ENCODE measurements at places on chromosomes 3 and 15. TPM values are rescaled to one million over a fixed set of nuclear protein-coding genes. Genes with fewer than 3 reads are reported as not detected.

Gene TRH
- not detected for total RNA-seq

Gene TM4SF1
- 146 TPM for total RNA-seq

Gene AHSG
- not detected for total RNA-seq

Gene LACTB
- 17.1 TPM for total RNA-seq

Gene GOLIM4
- 10.9 TPM for total RNA-seq

Gene FAM3D
- not detected for total RNA-seq

DNA sequence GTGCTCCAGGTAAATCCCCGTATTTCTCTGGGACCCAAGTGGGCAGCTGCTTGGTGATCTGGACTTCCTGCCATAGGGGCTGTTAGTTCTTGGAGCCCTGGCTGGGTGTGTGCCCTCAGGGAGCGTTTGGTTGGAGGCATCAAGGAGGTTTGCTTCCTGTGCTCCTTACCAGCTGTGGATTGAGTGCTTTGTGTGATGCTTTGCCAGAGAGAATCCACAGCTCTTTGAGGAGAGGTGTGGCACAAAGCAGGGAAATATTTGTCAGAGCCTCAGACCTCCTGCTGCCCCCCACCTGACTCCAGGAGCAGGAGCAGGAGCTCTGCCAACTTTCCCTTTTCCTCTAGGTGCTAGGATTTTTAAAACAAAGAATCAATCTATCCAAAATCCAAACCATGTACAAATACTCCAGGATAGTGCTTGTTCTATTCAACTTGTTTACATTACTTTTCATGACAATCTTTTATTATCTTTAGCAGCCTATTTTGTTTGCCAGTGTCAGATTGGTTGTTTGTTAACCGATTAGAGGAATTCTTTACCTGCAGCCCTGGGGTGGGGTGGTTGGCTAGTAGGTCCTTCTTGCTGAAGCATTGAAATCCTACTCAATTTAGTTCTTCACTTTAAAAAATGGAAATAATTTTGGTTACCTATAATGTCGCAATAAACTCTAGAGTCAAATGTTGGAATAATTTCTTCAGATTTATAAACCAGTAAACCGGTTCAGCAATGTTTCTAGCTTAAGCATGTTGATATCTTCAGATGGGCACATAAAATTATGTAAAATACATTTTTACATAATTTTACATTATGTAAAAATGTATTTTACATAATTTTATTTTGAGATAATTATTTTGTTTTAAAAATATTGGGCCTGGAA, 2.5 kb downstream of the CTDSPL start:
- DNase-seq, result peak; percentile 49
- peak overlapping the region; percentile 66 for H3K27ac ChIP-seq
- peaks cover 38% of the 10 kb centered on the region for H3K4me1 ChIP-seq
- peak overlapping the region; percentile 87 for H3K4me3 ChIP-seq
- H3K27me3 ChIP-seq, result no peaks in the 10 kb centered on the region

GRCh38 chr3:171358881-171359198, 101.4 kb downstream of the TNIK start:
- DNase-seq, result no peak
- H3K4me3 ChIP-seq, result no peak overlapping the region
- H3K36me3 ChIP-seq, result no peaks in the 10 kb centered on the region
- no peaks in the 10 kb centered on the region for H3K27me3 ChIP-seq
- no peak overlapping the region for H3K27ac ChIP-seq
- peaks cover 34% of the 10 kb centered on the region for H3K4me1 ChIP-seq

- DNase-seq, result no peak
- no peaks in the 10 kb centered on the region for H3K36me3 ChIP-seq
- H3K27me3 ChIP-seq, result no peaks in the 10 kb centered on the region
- H3K4me1 ChIP-seq, result peaks cover 5% of the 10 kb centered on the region
These were observed 87.1 kb downstream of the ARNT2 start for GRCh38 chr15:80491163-80491847.

- H3K4me3 ChIP-seq, result no peak overlapping the region
- no peak overlapping the region for H3K27ac ChIP-seq
- peaks cover 9% of the 10 kb centered on the region for H3K27me3 ChIP-seq
- no peaks in the 10 kb centered on the region for H3K4me1 ChIP-seq
- no peak for DNase-seq
- H3K36me3 ChIP-seq, result no peaks in the 10 kb centered on the region
These were observed 345.2 kb downstream of the VPS13C start for GRCh38 chr15:61715082-61715481.

GRCh38 chr15:55916666-55917409, 76.6 kb downstream of the NEDD4 start:
- H3K27ac ChIP-seq, result no peak overlapping the region
- peaks cover 9% of the 10 kb centered on the region for H3K4me1 ChIP-seq
- H3K36me3 ChIP-seq, result no peaks in the 10 kb centered on the region
- no peaks in the 10 kb centered on the region for H3K27me3 ChIP-seq

- no peaks in the 10 kb centered on the region for H3K4me1 ChIP-seq
These were observed 96.8 kb downstream of the ANXA2 start for GRCh38 chr15:60301024-60301423.

GRCh38 chr15:64037116-64037515, 9.2 kb downstream of the DAPK2 start:
- H3K36me3 ChIP-seq, result no peaks in the 10 kb centered on the region
- no peak overlapping the region for H3K4me3 ChIP-seq
- no peak overlapping the region for H3K27ac ChIP-seq
- no peaks in the 10 kb centered on the region for H3K4me1 ChIP-seq
- no peak for DNase-seq

DNA sequence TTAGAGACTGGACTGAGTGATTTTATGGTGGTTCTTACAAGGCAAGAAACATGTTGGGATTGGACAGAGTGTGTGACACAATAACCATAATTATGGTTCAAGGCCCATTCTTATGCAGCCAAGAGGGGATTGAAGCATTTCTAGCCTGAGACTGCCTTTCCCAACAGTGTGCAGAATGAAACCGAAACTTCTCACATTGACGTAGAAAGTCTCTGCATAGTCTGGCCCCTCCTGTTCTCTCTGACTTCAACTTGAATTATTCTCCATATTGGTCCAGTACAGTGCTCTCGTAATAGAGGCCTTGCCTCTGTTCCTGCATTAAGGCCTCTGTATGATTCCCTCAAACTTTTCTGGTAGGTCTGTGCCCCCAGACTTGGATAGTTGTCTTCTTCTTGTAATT, 138.3 kb downstream of the DIPK2A start:
- DNase-seq, result no peak
- H3K27me3 ChIP-seq, result no peaks in the 10 kb centered on the region
- H3K36me3 ChIP-seq, result no peaks in the 10 kb centered on the region
- H3K27ac ChIP-seq, result no peak overlapping the region
- H3K4me1 ChIP-seq, result no peaks in the 10 kb centered on the region

- no peaks in the 10 kb centered on the region for H3K27me3 ChIP-seq
- H3K4me1 ChIP-seq, result no peaks in the 10 kb centered on the region
These were observed 10.4 kb downstream of the TEX264 start for GRCh38 chr3:51681453-51681852.

DNA sequence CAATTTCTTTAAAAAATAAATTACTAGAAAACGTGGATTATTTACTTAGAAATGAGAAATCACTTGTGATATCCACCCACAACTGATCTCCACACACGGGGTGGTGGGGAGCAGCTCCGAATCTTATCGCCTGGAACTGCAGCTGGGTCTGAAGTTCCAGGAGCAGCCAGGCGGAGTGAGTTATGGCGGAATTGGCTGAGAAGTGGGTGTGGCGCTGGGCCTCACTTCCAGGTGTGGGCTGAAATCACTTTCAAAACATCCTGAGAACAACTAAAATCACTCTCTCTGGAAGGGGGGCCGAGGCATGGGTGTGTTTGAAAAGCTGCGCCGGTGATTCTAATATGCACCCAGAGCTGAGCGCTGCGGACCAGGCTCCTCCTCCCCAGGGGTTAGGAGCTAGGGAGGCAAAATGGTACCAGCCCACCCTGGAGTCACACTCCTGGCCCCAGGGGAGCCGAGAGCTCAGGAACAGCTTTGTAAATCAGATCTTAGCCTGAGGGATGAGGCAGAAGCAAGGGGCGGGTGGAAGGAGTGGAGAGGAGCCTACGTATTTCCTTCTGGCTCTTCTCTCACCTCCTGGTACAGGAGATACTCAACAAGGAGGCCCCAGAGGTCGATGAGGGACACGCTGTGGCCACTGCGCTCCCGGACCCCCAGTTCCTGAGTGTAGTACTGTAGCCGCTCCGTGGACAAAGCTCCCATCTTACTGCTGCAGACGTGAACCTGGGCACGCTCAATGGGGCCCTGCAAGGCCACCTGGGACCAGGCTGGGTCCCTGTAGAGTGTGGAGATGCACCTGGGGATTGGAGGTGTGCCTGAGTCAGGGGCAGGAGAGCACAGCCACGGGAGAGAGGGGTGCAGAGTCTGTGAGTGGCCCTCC, 9.6 kb downstream of the PLA2G4F start:
- H3K36me3 ChIP-seq, result no peaks in the 10 kb centered on the region
- H3K27me3 ChIP-seq, result no peaks in the 10 kb centered on the region
- no peaks in the 10 kb centered on the region for H3K4me1 ChIP-seq
- H3K4me3 ChIP-seq, result no peak overlapping the region
- no peak overlapping the region for H3K27ac ChIP-seq

GRCh38 chr15:76153241-76154197, 93.7 kb downstream of the TMEM266 start:
- H3K27me3 ChIP-seq, result no peaks in the 10 kb centered on the region
- H3K27ac ChIP-seq, result no peak overlapping the region

- H3K4me1 ChIP-seq, result no peaks in the 10 kb centered on the region
- no peaks in the 10 kb centered on the region for H3K27me3 ChIP-seq
- no peaks in the 10 kb centered on the region for H3K36me3 ChIP-seq
- H3K27ac ChIP-seq, result no peak overlapping the region
- no peak overlapping the region for H3K4me3 ChIP-seq
These were observed 445.1 kb downstream of the MECOM start for GRCh38 chr3:169218314-169218983.

- no peak for DNase-seq
- H3K27me3 ChIP-seq, result no peaks in the 10 kb centered on the region
- H3K36me3 ChIP-seq, result no peaks in the 10 kb centered on the region
- H3K4me3 ChIP-seq, result no peak overlapping the region
- H3K27ac ChIP-seq, result no peak overlapping the region
- H3K4me1 ChIP-seq, result no peaks in the 10 kb centered on the region
These were observed 484.2 kb upstream of the THBS1 start for GRCh38 chr15:39096608-39097205.

- no peaks in the 10 kb centered on the region for H3K27me3 ChIP-seq
- H3K27ac ChIP-seq, result no peak overlapping the region
- peaks cover 7% of the 10 kb centered on the region for H3K4me1 ChIP-seq
- H3K36me3 ChIP-seq, result no peaks in the 10 kb centered on the region
- no peak overlapping the region for H3K4me3 ChIP-seq
These were observed 5.6 kb upstream of the TMEM62 start for GRCh38 chr15:43127752-43128151.

GRCh38 chr15:70503073-70503745, 260.1 kb downstream of the UACA start:
- no peaks in the 10 kb centered on the region for H3K36me3 ChIP-seq
- DNase-seq, result no peak
- H3K27me3 ChIP-seq, result no peaks in the 10 kb centered on the region
- H3K27ac ChIP-seq, result peak overlapping the region; percentile 99
- peaks cover 48% of the 10 kb centered on the region for H3K4me1 ChIP-seq

DNA sequence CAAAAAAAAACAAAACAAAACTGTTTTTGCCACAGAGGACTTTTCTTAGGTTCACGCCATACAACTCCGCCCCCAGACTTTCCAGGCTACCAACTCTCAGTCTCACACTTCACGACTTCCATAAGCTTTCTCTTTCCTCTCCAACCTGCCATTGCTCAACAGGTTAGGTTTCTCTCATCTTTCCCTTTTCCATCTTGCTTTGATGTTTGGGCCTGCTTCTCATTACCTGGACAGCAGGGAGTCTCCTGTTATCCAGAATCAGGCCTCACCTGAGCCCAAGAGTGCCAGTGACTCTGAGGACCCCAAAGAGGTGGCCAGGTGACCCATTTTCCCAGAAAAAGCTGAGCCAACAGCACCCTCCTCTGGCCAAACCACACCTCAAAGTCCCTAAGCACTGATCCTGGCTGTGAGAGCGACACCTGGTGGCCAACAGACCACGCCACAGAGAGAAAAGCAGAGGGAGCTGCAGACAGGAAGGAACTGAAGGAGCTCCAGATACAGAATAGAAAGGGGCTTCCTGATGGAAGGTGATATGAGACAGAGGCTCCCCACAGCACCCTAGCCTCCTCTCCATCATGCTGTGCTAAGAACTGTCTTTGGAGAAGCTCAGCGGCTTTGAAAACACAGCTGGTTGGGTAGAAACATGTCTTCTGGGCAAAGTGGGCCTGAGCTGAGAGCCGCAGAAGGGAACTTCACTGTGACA, 4.0 kb downstream of the CCDC51 start:
- peaks cover 38% of the 10 kb centered on the region for H3K4me1 ChIP-seq
- no peaks in the 10 kb centered on the region for H3K27me3 ChIP-seq
- H3K4me3 ChIP-seq, result no peak overlapping the region
- no peaks in the 10 kb centered on the region for H3K36me3 ChIP-seq

DNA sequence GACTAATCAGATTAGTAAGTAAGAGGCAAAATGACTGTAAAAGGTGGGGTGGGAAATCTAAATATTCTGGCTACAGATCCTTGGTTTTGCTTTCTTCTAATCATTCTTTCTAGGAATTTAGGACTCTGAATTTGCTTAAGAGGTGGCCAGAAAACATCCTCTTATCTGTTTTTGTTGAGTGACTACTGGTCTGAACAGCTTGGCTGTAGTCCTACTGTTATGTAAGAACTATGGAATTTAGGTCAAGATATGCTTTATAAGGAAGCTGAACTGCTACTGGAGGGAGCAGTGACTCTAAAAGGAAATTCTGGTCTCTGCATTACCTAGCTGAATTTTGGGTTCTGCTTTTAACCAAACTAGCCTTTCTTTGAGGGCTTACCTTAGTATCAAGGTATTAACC, 33.5 kb upstream of the CSPG5 start:
- no peak overlapping the region for H3K4me3 ChIP-seq
- H3K27ac ChIP-seq, result peak overlapping the region; percentile 28
- H3K27me3 ChIP-seq, result no peaks in the 10 kb centered on the region
- H3K4me1 ChIP-seq, result no peaks in the 10 kb centered on the region
- no peak for DNase-seq

GRCh38 chr15:57218826-57219576, 157.3 kb upstream of the CGNL1 start:
- no peak overlapping the region for H3K4me3 ChIP-seq
- no peak overlapping the region for H3K27ac ChIP-seq
- H3K27me3 ChIP-seq, result no peaks in the 10 kb centered on the region

GRCh38 chr3:181933052-181933618, 221.4 kb downstream of the SOX2 start:
- no peaks in the 10 kb centered on the region for H3K36me3 ChIP-seq
- no peak overlapping the region for H3K27ac ChIP-seq
- DNase-seq, result no peak
- no peaks in the 10 kb centered on the region for H3K4me1 ChIP-seq
- no peaks in the 10 kb centered on the region for H3K27me3 ChIP-seq
- H3K4me3 ChIP-seq, result no peak overlapping the region

Data from PC-9 (cell line).